ENCODE measurements at places on chromosomes 2 and 18.

DNA sequence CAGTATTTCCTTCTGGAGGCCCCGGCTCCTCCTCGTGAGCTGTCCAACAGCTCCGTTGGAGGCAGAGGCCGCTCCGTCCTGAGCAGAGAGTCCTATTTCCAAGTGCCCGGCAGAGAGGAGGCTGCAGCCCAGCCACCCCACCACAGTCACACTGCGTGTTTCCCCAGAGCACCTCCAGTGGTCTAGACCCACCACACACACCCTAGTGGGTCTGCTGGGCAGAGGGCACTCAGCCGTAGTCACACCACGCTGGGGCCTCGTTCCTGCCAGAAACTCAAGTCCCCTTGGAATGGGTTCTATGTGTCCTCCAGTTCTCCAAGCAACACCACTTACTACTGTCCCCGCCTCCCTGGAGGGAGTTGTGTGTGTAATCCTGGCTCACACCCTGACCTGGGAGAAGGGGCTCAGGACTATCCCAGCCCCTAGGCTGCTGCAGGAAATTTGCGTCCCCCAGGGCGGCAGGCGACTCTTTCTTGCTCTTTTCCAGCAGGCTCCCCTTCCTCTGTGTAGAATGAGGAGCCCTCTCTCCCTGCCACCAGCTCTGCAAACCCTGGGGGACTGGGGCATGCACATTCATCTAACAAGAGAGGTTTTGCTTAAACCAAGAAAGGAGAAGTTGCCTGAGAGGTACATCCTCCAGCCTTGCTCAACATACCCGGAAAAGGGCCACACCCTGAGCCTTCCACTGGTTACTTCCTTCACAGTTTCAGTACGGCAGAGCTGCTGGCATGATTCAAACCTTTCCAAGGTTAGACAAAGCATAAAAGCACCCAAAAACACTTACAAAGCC is 114.1 kb downstream of the NDUFA10 start:
- DNase-seq = no peak

DNA sequence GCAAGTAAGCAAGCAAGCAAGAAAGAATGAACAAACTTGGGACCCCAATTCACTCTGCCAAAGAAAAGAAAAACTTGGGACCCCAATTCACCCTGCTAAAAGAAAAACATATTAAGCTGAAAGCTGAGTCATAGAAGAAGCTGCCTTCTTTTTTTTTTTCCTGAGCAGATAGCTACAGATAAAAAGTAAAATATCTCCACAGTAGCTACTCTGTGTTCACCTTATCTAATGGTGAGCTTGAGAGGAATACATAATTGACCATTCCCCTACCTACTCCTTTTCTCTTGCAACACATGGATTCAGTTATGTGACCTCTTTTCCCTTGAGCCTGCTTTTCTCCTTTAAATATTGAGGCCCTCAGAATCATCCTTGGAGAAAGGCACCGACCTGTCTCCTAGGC is 63.0 kb downstream of the MCFD2 start:
- no peak for DNase-seq

DNA sequence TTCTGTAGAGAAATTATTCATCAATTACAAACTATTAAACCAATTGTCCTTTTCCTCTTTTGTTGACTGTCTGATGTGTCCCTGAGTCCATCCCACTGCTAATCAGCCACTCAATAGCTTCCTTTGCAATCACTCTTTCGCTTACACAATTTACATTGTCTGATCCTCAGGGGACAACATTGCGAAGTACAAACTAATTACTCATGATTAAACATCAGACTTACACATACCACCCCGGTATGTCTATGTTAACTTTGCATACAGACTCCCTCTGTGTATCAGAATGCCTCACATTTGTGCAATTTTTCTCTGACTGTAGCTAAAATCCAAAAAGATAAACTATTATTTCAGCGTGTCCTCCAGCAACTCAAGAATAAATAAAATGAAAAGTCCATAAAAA is 264.4 kb upstream of the REV1 start:
- no peak for DNase-seq

DNA sequence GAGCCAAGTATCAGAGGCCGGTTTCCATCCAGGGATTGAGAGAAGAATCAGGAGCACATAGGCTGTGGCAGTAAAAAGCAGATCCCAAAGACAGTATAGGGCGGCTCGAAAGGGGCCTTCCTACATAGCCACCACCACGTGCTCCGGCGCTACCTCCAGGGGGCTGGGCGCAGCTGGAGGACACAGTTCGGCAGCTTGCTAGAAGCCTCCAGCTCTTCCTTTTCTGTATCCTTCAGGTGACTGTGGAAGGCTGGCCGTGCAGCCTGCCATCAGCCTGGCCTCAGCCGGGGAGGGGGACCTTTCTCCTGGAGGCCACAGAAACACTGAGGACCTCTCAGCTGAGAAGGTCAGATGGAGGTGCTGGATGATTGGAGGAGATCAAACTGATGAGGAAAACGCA is 183.6 kb upstream of the GLI2 start:
- no peak for DNase-seq

GRCh38 chr2:69625078-69625795 is 18.3 kb downstream of the AAK1 start:
- no peak for DNase-seq

GRCh38 chr2:3357926-3358325 is 19.7 kb downstream of the EIPR1 start:
- no peak for DNase-seq

DNA sequence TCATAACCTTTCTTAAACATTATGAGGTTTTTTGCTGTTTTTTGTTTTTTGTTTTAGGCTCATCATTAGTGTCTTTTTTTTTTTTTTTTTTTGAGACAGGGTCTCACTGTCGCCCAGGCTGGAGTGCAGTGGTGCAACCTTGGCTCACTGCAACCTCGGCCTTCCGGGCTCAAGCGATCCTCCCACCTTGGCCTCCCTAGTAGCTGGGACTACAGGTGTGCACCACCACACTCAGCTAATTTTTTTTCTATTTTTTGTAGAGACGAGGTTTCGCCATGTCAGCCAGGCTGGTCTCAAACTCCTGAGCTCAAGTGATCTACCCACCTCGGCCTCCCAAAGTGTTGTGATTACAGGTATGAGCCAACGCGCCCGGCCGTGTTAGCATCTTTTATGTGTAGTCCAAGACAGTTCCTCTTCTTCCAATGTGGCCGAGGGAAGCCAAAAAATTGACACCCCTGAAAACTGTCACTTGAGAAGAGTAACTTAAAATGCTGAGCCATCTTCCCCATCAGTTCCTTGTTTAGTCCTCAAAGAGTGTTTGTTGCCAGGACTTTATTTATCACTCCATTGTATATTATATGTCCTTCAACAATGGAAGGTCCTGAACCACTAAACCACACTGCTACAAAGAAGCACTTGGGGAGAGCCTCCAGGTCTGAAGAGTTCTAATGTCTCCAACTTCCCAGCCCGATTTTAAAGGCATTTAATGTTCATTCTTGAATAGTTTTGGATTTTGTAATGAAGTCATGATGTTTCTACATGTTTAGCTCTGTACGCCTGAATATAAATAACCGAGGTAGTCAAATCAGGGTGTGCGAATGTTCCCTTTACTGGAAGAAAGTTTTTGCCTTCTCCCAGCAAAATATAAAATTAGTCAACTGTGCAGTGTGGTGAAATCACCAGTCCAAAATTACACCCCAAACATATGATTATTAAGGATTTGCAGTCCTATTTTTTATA is 26.4 kb downstream of the ZNF516 start:
- DNase-seq = no peak

GRCh38 chr18:39200153-39200552 is 1634.6 kb upstream of the CELF4 start:
- no peak for DNase-seq

DNA sequence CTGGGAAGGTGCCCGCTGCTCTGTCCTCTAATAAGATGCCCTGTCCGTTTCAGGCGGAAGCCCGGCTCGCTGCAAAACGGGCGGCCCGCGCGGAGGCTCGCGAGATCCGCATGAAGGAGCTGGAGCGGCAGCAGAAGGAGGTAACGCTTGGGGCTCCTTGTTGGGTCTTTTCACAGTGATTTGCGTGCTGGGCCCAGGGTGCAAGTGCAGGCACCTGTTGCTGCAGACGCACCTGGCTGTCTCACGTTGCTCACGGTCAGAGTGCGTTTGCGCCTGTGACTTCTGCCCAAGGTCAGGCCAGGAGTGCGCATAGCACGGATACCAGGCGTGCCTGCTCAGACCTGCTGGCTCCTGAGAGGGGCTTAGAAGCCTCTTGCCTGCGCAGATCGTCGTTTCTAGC is 81.1 kb downstream of the LRRFIP1 start:
- DNase-seq = no peak

DNA sequence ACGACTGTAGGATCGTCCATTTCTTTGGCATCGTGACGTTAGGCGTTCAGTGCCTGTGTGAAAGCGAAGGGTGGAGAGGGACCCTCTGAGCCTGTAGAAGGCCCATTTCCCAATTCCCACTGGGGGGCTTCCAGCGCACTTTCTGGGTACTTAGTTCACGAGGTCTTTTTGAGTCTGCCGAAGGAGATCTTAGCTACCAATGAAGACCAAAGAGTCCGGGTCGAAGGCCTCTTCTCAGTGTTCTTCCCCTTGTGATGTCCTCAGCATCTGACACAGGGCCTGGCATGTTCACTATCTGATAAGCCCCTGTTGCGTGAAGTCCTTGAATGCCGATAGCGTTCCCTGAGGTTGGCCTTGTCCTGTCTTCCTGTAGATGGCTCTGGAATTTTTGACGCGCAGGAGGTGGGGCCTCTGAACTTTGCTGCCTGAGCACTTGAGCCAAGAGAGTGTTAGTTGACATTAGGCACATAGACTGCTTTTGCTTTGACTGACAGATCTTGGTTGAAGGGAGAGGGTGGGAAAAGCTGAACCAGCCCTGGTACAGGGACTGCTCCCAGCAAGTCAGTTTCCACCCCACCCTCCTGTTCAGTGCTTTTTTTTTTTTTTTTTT is 52.8 kb downstream of the LDLRAD4 start:
- no peak for DNase-seq

GRCh38 chr2:214519258-214519818 is 108.5 kb downstream of the VWC2L start:
- no peak for DNase-seq
